Stimulated activated CD8-positive, alpha-beta memory T cell treated with anti-CD3 and anti-CD28 coated beads, Interleukin-12 subunit alpha, Interleukin-12 subunit beta, amount 100 ng/mL, for 4 hours (primary cell): ENCODE measurements at places on chromosomes 2 and 18.

DNA sequence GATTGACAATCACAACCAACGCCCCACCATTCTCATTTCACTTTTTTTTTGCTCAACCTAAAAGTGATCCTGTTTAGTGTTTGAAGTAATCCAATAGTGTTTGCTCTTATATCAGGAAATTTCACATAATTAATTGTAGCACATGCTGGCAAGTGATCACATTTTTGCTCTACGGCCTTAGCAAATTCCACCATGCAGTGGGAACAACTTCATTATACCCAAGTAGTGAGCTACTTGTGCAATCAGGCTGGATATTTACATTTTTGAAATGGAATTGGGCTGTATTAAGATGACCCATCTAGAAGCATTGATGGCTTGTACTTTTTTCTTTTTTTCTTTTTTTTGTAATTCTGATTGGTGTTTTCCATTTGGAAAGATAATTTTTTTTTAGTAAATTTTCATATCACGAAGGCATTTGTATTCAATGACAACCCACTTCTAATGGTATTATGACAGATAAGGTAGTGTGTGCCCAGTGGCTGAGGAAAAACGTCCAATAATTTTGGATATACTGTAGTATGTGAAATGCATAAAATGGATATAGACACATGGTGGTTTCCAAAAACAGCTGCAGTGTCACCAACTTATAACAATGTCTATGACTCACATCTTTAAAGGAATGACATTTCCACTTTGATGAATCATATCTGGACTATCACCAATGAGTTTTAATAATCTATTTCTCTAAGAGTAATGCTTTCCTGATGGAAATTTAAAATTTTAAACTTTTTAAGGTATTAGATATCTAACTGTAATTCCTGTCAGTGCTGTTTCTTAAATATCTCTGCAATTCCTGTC lies 130.6 kb downstream of the COL6A3 start:
- DNase-seq, result no peak

DNA sequence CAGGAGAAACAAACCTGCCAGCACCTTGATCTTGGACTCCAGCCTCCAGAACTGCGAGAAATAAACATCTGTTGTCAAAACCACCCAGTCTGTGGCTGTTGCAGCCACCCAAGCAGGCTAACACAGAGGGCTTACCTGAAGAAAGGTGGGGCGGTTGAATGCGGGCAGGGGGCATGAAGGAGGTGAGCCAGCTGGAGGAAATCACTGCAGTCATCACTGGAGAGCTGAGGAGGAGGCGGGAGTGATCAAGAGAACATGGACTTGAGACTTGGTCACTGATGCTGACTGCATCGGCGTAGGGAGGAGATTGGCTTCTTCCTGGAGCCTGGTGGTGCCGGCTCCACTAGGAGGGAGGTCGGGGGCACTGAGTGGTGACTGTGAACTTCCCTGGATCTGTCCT lies 14.6 kb upstream of the ARMC9 start:
- no peak for DNase-seq

GRCh38 chr2:192194265-192194865 lies 368 bp downstream of the TMEFF2 start:
- DNase-seq, result no peak

GRCh38 chr2:21779786-21780185 lies 656.0 kb downstream of the TDRD15 start:
- DNase-seq, result no peak
